ENCODE measurements at places on chromosomes 7 and 10.

GRCh38 chr7:31791881-31792280 is 104.9 kb downstream of the PPP1R17 start:
- DNase-seq = no peak

- DNase-seq = no peak
These were observed 68.3 kb downstream of the PRKAG2 start for GRCh38 chr7:151808400-151809145.

GRCh38 chr7:142571581-142571980 is 177.7 kb upstream of the PRSS1 start:
- no peak for DNase-seq

DNA sequence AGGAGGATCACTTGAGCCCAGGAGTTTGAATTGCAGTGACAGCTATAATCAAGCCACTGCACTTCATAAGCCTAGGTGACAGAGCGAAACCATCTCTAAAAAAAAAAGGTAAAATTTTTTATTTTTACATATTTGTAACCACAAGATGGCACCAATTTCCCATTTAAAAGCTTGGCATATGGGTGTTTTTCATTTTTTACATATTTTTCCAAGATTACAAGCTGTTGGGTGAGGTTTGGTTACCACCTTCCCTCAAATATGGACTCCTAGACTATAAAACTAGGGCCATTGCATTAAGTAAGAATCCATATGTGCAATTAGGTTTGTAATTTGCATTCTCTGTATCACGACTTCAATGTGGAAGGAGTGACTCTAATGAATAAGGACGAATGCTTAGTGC is 129.3 kb upstream of the ACBD5 start:
- no peak for DNase-seq

DNA sequence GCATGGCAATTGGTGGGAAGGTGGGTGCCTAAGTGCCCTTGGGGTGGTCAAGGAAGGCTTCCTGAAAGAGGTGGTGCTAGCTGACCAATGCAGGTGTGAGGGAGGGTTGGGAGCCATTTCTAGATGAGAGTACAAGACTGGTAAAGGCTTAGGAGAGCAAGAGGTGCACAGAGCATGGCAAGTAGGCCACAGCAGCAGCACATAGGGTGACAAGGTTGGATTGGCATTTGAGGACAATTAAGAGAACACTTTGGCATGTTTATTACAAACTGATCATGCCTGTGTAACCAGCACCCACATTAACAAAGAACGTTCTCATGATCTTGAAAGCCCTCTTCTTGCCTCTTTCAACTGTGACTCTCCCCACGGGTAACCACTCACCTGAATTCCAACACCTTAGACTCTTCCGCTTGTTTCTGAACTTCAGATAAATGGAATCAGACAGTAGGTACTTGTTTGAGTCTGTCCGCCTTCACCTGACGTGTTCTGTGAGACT is 107.6 kb downstream of the MYL10 start:
- no peak for DNase-seq

GRCh38 chr10:67022099-67022498 is 96.3 kb downstream of the LRRTM3 start:
- no peak for DNase-seq

DNA sequence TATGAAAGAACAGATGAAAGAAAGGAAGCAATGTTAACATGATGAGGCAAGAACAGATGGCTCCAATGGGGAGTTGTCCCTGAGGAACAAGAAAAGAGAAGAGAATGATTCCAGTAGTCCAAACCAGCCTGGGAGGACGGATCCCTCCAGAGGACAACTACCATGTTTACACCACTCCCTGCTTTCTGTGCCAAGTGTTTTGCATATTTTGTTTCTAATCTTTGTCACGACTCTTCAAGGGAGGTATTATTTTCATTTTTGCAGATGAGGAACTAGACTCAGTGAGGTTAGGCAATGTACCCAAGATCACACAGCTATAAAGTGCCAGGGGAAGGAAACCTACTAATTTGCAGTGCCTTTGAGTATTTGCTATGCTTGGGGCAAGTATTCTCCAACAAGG is 116.2 kb downstream of the PARP12 start:
- no peak for DNase-seq

GRCh38 chr7:76368190-76368589 is 9.4 kb upstream of the YWHAG start:
- no peak for DNase-seq

DNA sequence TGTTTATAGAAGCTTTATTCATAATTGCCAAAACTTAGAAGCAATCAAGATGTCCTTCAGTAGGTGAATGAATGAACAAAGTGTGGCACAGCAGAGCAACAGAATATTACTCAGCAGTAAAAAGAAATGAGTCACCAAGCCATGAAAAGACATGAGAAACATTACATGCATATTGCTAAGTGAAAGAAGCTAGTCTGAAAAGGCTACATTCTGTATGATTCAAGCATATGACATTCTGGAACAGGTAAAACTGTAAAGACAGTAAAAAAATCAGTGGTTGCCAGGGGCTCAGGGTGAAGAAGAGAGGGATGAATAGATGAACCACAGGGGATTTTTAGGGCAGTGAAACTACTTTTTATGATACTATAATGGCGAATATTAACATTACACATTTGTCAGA is 80.9 kb upstream of the APBB1IP start:
- DNase-seq = no peak
